ENCODE measurements at places on chromosomes 1 and 21. TPM values are rescaled to one million over a fixed set of nuclear protein-coding genes. Genes with fewer than 3 reads are reported as not detected.
A peak's percentile ranks its signal among the peaks of the same experiment; 100 is the strongest.

Gene VWA5B1
- total RNA-seq = 0.51 TPM

Gene TMCC2
- total RNA-seq = 1.5 TPM

Gene ATP1A4
- 5.2 TPM for total RNA-seq

Gene SYT2
- total RNA-seq = 7.1 TPM

Gene PAPPA2
- total RNA-seq = 1.9 TPM

Gene CRNN
- total RNA-seq = 0.62 TPM

DNA sequence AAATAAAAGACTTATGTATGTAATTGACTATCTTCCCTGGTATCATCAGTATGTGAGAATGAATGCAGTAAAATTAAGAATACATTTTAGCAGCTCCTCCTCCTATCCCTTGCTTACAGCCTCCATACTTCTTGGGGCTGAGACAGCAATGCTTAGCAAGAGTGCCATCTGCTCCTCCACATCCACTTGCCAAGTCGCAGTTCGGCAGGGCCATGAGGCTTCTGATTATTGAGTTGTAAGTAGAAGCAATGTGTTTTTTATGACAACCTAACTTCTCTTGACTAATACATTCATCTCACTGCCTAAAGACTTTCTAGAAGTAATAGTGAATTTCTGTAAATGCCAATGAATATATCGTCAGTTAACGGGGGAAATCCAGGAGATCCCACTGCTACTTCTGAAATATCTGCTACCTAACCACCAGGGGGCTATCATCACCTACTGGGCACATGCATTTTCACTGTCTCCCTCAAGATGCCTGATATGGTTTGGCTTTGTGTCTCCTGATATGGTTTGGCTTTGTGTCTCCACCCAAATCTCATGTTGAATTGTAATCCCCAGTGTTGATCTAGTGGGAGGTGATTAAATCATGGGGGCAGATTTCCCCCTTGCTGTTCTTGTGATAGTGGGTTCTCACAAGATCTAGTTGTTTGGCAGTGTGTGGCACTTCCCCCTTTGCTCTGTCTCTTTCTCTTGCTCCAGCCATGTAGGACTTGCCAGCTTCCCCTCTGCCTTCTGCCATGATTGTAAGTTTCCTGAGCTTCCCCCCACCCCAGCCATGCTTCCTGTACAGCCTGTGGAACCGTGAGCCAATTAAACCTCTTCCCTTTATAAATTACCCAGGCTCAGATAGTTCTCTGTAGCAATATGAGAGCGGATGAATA is 59.6 kb downstream of the EXTL2 start:
- no peak for DNase-seq

DNA sequence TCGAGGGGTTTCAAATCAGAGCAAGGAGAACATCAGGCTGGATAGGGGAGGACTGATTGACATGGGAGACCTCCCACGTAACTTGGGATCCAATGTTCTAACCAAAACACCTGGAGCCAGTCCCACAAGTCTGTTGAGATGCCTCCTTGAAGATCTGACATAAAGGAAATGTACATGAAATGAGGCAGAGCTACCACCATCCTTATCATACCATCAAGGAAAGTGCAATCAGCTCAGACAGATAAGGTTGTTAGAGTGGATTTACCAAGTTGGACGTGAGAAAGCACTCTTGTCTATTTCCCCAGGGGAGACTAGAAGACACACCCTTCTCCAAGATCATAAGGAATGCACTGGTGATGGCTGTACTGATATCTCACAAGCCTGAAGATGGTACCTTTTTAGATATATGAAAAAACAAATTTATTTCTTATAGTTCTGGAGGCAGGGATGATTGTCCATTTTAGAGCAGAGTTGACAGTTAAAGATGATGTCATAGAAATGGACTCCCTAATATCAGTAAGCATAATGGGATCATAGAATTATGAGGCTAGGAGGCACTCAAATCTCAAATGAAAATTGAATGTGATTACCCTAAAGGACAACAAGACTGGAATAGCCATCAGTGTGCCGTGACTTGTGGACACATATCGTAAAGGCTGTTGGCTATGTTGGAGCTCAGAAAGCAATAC is 129.1 kb upstream of the RAB4A start:
- DNase-seq = no peak

DNA sequence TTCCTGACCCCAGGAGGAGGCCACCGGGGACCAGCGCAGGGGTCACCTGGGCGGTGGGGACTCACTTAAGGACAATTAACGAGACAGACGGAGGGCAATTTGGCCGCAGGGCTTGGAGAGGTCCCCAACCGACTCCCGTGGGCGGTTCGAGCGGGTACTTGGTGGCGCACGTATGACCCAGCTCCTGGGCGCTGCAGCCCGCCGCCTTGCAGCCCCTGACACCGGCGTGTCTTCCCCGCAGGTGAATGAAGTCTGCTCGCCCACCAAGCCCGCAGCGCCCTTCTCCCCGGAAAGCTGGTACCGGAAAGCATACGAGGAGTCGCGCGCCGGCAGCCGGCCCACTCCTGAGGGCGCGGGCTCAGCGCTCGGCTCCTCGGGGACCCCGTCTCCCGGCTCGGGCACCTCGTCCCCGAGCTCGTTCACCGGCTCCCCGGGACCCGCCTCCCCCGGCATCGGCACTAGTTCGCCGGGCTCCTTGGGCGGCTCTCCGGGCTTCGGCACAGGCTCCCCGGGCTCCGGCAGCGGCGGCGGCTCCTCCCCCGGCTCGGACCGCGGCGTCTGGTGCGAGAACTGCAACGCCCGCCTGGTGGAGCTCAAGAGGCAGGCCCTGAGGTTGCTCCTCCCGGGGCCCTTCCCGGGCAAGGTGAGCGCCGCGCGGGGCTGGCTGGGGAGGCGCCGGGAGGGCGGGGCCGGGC is 1.4 kb downstream of the KIF26B start:
- peak; percentile 84 for DNase-seq

DNA sequence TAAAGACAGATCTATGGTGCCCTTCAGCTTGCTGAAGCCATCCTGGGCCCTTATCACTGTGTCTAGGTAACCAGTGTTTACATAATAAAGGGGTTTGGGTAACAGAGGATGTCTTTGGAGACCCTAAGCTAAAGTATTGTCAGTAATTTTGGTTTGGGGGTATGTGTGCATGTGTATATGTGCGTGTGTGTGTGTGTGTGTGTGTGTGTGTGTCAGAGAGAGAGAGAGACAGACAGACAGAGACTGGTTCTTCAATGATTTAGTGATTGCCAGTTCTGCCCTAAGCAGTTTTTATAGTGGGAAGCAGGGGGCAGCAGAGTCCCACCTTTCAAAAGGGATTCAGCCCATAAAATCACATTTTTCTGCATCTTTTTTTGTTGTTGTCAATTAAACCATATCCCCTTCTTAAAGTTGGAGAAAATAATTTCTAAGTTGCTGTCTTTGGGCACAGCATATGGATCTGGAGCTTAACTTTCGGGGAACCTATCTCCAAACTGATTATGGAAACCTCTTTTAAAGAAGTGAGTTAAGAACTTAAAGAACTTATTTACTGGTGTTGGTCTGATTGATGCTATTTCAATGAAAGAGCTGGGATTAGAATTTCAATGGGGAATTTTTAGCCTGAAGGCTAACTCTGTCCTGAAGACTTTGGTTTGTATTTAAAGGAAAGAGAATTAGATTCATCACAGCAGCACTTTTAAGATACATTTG is 51.1 kb downstream of the ZNF326 start:
- no peak for DNase-seq

DNA sequence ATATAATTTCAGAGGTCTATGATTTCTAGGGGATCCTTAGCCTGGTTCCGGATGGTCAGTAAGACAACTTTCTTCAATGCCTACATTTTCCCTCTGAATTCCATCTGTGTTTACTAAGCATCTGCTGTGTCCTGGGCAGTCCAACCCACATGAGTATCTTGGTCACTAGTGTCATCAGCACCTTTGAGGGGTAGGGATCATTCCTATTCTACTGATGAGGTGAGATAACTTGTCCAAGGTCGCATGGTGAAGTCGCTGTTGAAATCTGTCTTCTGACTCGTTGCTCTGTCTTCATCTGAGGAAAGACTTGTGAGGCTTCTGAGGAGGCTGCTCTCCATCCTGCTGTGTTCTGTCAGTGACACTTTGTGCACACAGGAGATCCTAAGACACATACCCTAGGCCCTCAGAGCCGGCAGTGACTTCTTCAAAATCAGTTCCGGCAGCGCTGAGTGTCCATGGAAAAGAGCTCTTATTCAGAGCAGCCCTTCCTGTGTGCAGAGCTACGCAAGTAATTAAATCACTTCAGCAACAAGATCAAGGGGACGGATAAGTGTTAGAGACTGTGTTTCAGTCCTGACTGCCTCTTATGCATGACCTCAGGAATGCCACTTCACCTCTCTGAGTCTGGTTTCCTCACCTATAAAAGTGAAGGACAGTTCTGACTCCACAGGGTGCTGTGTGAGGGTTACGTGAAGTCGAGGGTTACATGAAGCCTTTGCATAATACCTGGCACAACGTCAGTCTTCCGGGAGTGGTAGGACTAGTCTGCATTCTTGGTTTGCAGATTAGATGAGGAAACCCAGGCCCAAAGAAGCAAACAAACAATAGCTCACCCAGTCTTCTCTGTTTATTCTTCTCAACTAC is 28.4 kb downstream of the AK2 start:
- peak; percentile 72 for DNase-seq

GRCh38 chr1:84143796-84144565 is at the start of gene PRKACB:
PRKACB (plus strand) TSS chr1:84144271; CDS start chr1:84144362, 91 bp downstream.
- DNase-seq = no peak

DNA sequence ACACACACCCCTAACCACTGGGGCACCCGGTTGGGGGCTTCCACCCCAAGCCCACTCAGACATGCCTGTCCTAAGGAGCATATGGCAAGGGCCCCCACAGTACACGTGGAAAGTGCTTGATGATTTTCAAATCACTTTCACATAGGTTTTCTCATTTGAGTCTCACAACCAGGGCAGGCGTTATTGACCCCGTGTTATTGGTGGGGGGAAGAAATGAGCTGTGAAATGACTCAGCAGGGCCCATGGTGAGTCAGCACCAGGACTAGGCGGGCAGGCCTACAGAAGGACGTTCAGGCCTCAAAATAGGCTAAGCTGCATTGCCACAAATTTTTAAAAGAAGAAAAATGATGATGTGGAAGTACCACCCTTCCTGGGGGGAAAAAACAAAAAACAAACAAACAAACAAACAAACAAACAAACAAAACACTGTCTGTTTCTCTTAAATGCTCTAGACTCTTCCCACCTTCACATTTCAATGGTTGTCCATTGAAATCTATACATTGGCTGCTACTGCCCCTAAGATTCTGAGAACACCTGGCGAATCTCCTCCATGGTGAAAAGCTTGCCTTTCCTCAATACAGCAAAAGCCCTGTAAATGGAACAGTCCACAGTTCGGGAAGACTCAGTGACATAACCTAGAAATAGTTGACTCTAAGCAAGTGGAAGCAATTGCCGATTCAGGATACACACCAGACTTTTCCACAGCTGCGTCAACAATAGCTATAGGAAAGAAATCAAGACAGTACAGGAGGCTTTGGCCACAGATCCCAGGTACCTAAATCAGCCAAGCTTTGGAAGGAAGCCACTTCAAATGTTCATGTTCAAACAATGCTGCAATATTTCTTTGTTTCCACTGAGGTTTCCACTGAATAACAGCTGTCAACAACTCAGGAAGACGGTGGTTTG is 234.7 kb downstream of the TOMM20 start:
- DNase-seq = peak; percentile 84

DNA sequence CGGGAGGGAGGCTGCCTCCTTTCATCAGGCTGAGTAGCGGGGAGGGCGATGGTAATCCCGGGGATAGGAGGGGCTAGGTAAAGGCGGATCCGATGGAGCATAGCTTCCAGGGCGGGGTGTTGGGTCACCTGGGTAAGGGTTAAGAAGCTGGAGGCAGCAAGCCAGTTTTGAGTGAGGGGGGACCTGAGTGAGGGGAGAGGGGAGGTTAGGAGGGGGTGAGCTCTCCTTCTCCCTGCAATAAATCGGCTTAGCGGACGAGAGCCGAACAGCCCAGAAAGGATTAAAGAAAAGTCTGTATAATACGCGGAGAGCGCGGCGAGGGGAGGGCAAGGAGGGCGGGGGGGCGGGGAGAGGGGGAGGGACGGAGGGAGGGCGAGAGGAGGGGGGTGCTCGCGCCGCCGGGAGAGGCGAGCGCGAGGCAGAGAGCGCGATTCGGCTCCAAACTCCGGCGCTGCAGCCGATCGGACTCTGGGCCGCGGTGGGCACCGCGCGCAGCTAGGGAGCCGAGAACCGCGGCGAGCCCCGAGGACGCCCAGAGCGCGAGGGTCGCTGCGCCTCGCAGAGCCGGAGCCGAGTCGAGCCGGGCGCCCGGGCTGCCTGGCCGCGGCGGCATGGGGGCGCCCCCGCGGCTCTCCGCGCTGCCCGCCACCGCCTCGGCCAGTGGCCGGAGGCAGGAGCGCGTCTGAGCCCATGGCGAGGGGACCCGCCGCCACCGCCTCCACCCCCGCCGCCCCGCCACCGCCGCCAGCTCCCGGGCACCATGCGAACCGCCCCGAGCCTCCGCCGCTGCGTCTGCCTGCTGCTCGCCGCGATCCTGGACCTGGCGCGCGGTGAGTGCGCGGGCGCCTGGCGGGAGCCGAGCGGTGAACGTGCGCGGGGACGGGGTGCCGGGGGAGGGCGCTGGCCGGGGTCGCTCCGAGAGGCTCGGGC is at the start of gene IGSF21:
Gene IGSF21, plus strand, starts transcription at position 430 of the 930 bp plus-strand sequence. Its CDS starts 331 bp downstream, at position 761.
- DNase-seq = no peak

GRCh38 chr1:184075055-184076029 is 23.8 kb downstream of the TSEN15 start:
- DNase-seq = peak; percentile 46

- peak; percentile 81 for DNase-seq
These were observed 5.2 kb downstream of the DIO1 start for GRCh38 chr1:53899206-53899628.

GRCh38 chr1:159889821-159890252 is 10.1 kb downstream of the CFAP45 start:
- no peak for DNase-seq

GRCh38 chr1:198346178-198346577 is 189.4 kb downstream of the NEK7 start:
- no peak for DNase-seq

- DNase-seq = no peak
These were observed 29.3 kb downstream of the NIBAN1 start for GRCh38 chr1:184945029-184945428.

DNA sequence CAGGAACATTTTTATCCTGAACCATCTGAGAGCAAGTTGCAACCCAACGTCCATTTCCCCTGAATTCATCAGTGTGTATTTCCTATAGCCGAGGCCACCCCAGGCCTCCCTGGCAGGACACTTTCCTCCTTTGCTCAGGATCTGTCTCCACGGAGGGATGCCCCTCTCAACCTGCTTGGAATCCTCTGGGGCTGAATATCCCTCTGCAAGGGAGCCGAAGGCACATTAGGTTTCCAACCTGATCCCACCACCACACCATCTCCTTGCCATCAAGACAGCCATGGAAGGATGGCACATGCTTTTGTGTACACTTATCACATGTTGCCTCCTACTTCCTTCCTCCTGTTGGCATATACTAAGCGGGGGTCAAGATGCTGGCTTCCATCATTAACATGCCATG is 74.8 kb upstream of the EDN2 start:
- no peak for DNase-seq

- DNase-seq = no peak
These were observed 23.7 kb downstream of the WARS2 start for GRCh38 chr1:119116725-119117124.
